ENCODE measurements at places on chromosomes 12 and 14. TPM values are rescaled to one million over a fixed set of nuclear protein-coding genes. Genes with fewer than 3 reads are reported as not detected.

The GDF3 gene
- total RNA-seq = not detected

- H3K4me3 ChIP-seq = no peak overlapping the region
- no peaks in the 10 kb centered on the region for H3K36me3 ChIP-seq
- DNase-seq = no peak
Measured at GRCh38 chr12:39959031-39959430, 146.8 kb downstream of the SLC2A13 start.

- no peaks in the 10 kb centered on the region for H3K36me3 ChIP-seq
- no peaks in the 10 kb centered on the region for H3K4me1 ChIP-seq
- no peaks in the 10 kb centered on the region for H3K27me3 ChIP-seq
- H3K4me3 ChIP-seq = no peak overlapping the region
- no peak overlapping the region for H3K27ac ChIP-seq
- DNase-seq = no peak
Measured at GRCh38 chr12:125070112-125070511, 4.9 kb downstream of the AACS start.

DNA sequence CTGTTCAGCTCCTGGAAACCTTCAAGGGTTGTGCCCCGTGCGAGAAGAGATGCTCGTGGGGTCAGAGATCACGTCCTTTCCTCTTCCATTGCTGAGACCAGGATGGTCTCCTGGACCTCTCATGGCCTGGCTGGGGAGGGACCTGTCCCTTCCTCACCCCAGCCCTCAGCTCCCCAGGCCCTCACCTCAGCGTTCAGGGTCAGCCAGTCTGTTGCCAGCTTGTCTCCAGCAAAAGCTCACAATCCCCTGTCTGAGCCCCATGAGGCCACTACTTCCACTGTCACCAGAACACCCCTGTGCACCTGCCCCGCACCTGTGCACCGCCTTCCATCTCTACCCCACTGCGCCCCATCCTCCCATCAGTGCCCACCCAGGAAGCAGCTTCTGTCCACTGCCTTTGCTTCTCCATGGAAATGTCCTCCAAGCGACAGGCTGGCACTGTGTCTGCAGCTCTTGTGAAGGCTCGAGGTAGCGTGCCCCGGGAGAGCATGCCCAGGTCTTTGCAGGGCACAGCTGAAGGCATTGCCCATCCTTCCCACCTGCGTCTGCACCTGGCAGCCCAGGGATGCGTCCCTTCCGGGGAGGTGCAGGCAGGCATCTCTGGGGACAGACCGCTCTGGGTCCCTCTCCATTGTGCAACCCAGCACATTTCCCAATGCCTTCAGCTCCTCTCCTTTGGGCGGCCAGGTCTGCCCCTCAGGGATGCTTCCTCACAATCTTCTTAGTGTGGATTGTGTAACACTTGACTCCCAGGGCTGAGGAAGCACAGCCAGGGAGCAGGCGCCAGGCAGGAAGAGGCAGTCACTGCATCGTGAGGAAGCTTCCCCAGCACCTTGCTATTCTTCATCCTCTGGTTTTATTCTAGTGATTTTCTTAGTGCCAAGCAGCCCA, 179.6 kb downstream of the ADGRD1 start:
- no peak overlapping the region for H3K27ac ChIP-seq
- H3K4me1 ChIP-seq = peaks cover 7% of the 10 kb centered on the region
- H3K27me3 ChIP-seq = no peaks in the 10 kb centered on the region
- no peaks in the 10 kb centered on the region for H3K36me3 ChIP-seq

DNA sequence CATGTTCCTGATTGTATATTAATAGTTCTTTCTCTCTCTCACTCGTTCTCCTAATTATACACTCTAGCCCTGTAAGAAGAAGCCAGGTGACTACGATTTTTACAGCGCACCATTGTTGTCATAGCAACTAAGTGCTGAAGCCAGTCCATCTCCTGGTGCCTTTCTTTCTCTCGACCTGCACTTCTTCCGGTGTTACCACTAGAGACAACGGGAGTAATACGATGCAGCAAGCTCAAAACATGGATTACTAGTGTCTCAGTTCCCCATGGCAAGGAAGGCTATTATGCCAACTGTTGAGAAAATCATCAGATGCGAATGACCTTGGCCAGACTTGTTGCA, 40.8 kb upstream of the DCD start:
- H3K27ac ChIP-seq = no peak overlapping the region
- no peaks in the 10 kb centered on the region for H3K4me1 ChIP-seq
- H3K36me3 ChIP-seq = no peaks in the 10 kb centered on the region
- DNase-seq = no peak

- no peak overlapping the region for H3K4me3 ChIP-seq
- no peaks in the 10 kb centered on the region for H3K36me3 ChIP-seq
- no peak overlapping the region for H3K27ac ChIP-seq
- no peaks in the 10 kb centered on the region for H3K27me3 ChIP-seq
Measured at GRCh38 chr12:118582863-118583262, 206.5 kb downstream of the SUDS3 start.

The L3HYPDH gene
- 67.6 TPM for total RNA-seq

- no peak for DNase-seq
- no peaks in the 10 kb centered on the region for H3K27me3 ChIP-seq
Measured at GRCh38 chr12:87828382-87828973, 200.7 kb downstream of the C12orf50 start.

- no peaks in the 10 kb centered on the region for H3K36me3 ChIP-seq
- H3K4me1 ChIP-seq = no peaks in the 10 kb centered on the region
- H3K27me3 ChIP-seq = no peaks in the 10 kb centered on the region
- DNase-seq = no peak
- H3K4me3 ChIP-seq = no peak overlapping the region
Measured at GRCh38 chr14:77808250-77808649, 8.3 kb downstream of the ADCK1 start.

The FAM181A gene
- not detected for total RNA-seq

The CCDC77 gene
- 8.5 TPM for total RNA-seq

The KLRG1 gene
- total RNA-seq = 1.5 TPM

The KLHL33 gene
- 1.3 TPM for total RNA-seq

DNA sequence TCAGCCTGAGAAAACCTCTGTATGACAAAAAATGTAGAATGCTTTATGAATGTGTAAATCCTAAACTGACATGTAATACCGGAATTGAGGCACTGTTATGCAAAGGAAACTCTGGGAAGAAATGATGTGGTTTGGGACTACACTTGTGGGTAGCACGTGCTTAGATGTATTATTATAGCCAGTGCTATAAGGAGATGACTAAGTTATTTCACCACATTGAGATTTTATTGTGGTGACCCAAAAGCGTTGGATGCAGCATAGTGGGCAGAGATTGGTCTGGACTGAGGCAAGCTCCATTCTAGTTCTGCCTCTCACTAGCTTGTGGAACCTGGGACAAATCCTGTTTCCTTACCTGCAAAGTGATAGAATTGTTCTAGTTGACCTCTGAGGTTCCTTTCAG, 172.2 kb downstream of the SNAPC1 start:
- no peaks in the 10 kb centered on the region for H3K4me1 ChIP-seq
- H3K4me3 ChIP-seq = no peak overlapping the region
- no peak overlapping the region for H3K27ac ChIP-seq

The RIPK3 gene
- total RNA-seq = 5.4 TPM

DNA sequence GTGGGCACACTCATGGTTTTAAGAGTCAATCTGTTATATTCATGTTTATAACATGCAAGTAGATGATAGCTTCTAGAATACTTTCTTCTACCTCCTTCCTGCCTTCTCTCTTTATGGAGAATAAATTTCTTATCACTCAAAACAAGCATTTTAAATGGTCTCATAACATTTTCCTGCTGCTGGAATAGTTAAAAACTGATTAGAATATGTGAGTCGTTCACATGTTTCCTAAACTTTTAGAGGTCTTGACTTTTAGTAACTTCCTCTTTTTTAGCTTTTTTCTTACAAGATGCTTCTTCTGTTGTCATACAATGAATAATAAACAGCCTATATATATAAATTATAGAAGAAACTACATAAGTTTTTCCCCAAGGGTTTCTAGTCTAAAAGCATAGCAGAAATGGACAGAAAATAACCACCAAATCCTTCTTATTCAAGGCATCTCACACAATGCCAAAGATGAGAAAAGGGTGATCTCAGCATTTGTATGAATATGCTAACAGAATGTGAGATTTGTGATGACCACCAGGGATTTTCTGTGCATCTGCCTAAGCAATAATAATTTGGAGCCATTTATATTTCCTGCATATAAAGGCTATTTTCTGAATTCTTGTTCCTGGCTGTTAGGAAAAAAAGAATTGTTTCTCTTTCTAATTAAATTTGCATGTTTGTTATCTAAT, 127.8 kb downstream of the DAAM1 start:
- H3K4me1 ChIP-seq = no peaks in the 10 kb centered on the region
- no peak for DNase-seq
- no peaks in the 10 kb centered on the region for H3K36me3 ChIP-seq
- H3K4me3 ChIP-seq = no peak overlapping the region
- H3K27ac ChIP-seq = no peak overlapping the region

The FAM186B gene
- total RNA-seq = 0.21 TPM

DNA sequence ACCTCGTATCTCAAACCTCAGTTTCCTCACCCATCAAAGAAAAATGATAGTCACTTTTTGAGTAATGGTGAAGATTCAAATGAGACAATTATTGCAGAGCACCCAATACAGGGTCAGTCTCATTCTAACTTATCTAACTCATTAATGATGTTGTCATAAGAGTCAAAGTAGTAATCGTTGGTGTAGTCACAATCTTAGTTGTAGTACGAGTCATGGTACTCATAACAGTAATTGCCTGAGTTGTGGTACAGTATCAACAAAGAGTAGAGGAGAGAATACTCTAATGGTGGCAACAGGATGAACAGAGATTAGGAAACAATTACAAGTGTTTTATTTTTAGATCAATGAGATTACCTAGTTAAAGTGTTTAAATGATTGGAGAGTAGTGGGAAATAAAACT, 93.6 kb upstream of the TMTC2 start:
- no peak overlapping the region for H3K4me3 ChIP-seq
- H3K27me3 ChIP-seq = no peaks in the 10 kb centered on the region
- H3K4me1 ChIP-seq = no peaks in the 10 kb centered on the region
- no peak for DNase-seq
- H3K27ac ChIP-seq = no peak overlapping the region

The SOAT2 gene
- 0.82 TPM for total RNA-seq

- no peak overlapping the region for H3K27ac ChIP-seq
- H3K4me1 ChIP-seq = no peaks in the 10 kb centered on the region
- no peaks in the 10 kb centered on the region for H3K36me3 ChIP-seq
- DNase-seq = no peak
Measured at GRCh38 chr12:58393152-58393551, 451.8 kb downstream of the ATP23 start.

GRCh38 chr12:116411977-116412376, 134.5 kb upstream of the MED13L start:
- H3K4me1 ChIP-seq = no peaks in the 10 kb centered on the region
- no peaks in the 10 kb centered on the region for H3K27me3 ChIP-seq
- DNase-seq = no peak
- no peaks in the 10 kb centered on the region for H3K36me3 ChIP-seq
- H3K4me3 ChIP-seq = no peak overlapping the region

DNA sequence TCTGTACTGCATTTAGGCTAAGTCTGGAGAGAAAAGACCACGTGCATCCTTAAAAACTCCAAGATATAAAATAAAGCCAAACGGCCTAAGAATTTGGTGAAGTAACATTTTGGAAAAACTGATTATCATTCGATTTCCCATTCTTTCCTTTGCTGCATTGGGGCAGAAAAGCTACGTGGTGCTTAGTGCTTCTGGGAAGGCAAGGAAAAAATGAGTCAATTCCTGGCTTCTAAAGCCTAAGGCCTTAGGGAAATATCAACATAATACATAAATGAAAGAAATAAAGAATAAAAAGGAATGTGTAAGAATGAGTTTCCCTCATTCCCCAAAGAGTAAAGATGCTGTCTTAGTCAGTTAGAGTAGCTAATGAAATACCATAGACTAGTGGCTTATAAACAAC, 520.5 kb downstream of the GLT1D1 start:
- H3K4me3 ChIP-seq = no peak overlapping the region
- no peak overlapping the region for H3K27ac ChIP-seq
- no peaks in the 10 kb centered on the region for H3K27me3 ChIP-seq
- no peaks in the 10 kb centered on the region for H3K36me3 ChIP-seq

DNA sequence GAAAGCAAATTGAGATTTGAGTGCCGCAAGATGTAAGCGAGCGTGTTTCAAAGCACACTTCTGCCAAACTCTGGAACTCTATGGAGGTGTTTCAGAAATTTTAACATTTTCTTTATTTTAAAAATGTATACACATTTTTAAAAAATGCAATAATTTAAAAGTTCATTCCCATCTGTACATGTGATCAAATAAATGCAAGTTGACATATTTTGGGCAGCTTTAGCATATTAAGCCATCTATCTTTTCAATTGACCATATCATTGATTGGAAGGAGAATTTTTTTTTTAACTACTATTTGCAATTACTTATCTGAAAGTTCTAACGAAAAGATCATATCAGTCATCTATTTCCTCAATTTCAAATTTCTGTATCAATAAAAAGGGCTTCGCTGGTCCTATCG, 101.3 kb downstream of the PPM1H start:
- H3K27ac ChIP-seq = no peak overlapping the region
- no peaks in the 10 kb centered on the region for H3K4me1 ChIP-seq
- no peaks in the 10 kb centered on the region for H3K36me3 ChIP-seq
- DNase-seq = no peak
- no peak overlapping the region for H3K4me3 ChIP-seq
- no peaks in the 10 kb centered on the region for H3K27me3 ChIP-seq

DNA sequence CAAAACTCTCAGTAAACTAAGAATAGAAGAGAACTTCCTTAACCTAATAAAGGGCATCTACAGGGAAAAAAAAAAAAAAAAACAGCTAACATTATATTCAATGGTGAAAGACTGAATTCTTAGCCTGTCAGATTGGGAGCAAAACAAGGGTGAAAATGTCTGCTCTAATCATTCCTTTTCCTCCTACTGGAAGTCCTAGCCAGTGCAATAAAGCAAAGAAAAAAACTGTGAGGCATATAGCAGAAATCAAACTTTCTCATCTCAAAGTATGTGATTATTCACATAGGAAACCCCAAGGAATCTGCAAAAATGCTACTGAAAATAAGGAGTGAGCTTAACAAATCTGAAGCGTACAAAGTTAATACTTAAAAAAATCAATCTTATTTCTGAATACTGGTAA, 170.7 kb downstream of the NUAK1 start:
- no peak for DNase-seq
- H3K27ac ChIP-seq = no peak overlapping the region
- H3K27me3 ChIP-seq = no peaks in the 10 kb centered on the region
- H3K36me3 ChIP-seq = no peaks in the 10 kb centered on the region
- no peak overlapping the region for H3K4me3 ChIP-seq

The NT5DC3 gene
- total RNA-seq = 60.9 TPM

DNA sequence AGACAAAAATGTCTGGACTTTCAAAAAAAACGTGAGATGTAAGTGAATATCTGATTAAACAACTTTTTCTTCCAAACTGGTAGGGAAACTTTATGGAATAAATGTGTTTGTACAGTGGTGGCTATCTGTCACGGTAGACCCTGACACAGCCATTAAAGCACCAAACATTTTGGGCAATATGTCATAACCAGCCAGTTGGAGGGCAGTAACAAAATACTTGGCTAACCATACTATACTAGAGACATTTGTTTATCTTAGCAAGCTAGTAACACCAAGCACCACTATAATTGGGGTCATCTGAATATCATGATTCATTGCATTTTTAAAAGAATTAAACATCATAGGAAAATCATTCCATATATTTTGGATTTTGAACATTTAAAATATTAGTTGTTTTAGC, 6.0 kb upstream of the MYF6 start:
- no peak for DNase-seq
- H3K36me3 ChIP-seq = no peaks in the 10 kb centered on the region
- H3K27ac ChIP-seq = no peak overlapping the region
- H3K4me1 ChIP-seq = no peaks in the 10 kb centered on the region

Measured in uterus (tissue), 4 donors.